ENCODE measurements at places on chromosomes 6 and 20. TPM values are rescaled to one million over a fixed set of nuclear protein-coding genes. Genes with fewer than 3 reads are reported as not detected.

KIZ gene
- total RNA-seq = 11.3 TPM

DNA sequence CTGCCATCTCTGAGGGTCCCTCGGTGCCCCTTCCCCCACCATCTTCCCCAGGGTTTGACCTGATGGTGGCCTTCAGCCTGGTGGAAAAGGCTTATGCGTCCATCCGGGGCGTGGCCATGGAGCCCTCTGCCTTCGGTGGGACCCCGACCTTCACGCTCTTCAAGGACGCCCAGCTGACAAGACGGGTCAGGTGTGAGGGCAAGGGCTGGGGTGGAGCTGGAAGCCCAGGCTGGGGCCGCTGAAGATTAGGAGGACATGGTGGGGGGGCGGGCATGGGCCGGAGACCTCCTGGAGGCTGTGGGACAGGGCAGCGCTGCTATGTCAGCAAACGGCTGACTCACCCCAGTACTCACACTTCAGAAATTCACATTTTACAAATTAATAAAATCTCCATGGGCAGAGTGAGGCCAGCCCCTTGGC is 23.5 kb downstream of the COL20A1 start:
- DNase-seq = no peak

GRM4 gene
- total RNA-seq = not detected

KLHDC3 gene
- total RNA-seq = 58.6 TPM

GRCh38 chr6:141988954-141989705 is 143.6 kb upstream of the GJE1 start:
- peak; percentile 64 for DNase-seq

FAM50B gene
- total RNA-seq = 4.4 TPM

B3GAT2 gene
- not detected for total RNA-seq

DNA sequence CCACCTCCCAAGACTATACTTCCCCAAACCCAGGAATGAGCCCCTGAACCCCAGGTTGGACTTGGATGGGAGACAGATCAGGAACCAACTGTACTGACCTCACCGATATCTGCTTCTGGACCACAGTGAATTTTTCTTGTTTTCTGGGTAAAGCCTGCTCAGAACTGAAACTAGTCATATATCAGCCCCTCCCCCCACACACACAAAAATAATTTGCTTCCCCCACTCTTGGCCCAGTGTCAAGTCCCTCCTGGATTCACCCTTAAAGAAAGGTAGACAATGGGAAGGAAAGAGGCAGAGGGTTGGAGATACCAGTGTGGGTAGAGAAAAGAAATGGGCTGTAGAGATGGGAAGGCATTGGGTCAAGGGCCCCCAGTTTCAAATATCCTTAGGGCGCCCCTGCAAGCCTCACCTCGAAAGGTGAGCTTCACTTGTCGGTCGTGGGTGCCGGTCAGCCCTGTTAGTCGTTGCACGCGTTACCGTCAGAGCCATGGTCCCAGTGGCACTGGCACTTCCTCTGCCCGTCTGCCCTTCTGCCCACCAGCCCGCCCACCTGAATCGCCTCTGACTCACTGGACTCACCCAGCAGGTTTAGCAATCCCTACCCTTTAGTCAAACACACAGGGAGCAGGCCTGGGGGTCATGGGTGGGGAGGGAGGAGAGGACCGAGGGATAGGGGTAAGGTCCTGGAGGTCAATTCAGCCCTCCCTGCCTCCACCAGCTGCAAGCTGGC is 8.5 kb upstream of the SPAG4 start:
- DNase-seq = no peak

DNA sequence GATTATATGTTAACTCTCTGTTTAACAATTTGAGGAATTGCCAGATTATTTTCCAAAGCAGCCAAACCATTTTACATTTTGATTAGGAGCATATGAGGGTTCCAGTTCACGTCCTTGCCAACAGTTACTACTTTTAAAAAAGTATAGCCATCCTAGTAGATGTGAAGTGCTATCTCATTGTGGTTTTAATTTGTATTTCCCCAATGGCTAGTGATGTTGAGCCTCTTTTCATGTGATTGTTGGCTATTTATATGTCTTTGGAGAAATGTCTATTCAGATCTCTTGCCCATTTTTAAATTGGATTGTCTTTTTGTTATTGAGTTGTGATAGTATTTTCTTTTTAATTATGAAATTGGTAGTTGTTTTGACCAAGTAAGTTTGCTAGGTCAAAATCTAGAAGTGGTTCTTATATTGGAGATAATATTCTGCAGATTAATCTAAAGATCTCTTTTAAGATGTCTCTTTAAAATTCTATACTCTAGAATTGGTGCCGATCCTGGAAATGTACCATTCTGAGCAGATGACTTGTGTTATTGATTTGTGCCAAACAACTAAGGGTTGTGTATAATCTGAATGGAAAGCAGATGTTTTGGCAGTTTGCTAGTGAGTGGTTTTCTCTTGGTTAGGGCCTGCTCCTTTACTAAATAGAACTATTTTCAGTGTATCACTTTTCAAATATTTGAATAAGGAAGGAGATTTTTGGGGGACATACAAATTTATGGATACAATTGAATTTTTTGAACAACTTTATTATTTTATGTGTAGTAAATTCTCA is 99.5 kb downstream of the CDKAL1 start:
- no peak for DNase-seq

DNA sequence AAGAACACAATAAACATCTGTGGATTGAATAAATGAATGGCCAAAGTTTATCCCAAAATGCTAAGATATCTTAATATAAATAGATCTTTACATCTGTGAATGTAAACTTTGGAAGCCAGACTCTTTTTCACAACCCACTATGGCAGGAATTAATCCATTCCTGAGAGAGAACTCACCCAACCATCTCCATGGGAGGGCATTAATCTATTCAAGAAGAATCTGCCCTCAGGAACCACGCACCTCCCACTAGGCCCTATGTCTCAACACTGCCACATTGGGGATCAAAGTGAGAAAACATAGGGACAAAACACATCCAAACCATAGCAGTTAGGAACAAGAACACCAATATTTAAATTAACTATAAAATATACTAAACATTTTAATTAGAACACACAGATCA is 3.4 kb downstream of the UBE3D start:
- DNase-seq = no peak

- no peak for DNase-seq
Measured at GRCh38 chr6:151118461-151119123, 121.2 kb upstream of the AKAP12 start.

- DNase-seq = no peak
Measured at GRCh38 chr20:1891263-1892118, 3.7 kb upstream of the SIRPA start.

FLRT3 gene
- not detected for total RNA-seq

DNA sequence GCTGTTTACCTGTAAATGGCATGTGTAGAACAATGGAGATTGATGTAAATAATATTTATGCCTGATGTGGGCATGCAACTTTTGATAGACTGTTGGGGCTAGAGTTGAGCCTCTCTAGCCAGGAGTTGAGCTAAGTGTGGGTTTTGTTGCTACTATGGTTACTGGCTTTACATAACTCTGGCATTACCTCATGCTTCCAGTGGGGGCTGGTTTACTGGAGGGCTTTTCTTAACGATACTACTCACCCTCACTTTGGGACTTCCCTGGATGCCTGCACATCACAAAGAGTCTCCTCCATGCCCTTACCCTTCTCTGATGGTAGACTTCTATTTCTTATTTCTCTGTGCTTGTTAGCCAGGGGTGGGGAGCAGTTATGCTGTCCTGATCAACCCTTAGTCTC is 524.6 kb upstream of the CDH4 start:
- DNase-seq = no peak

TSBP1 gene
- total RNA-seq = not detected

DNA sequence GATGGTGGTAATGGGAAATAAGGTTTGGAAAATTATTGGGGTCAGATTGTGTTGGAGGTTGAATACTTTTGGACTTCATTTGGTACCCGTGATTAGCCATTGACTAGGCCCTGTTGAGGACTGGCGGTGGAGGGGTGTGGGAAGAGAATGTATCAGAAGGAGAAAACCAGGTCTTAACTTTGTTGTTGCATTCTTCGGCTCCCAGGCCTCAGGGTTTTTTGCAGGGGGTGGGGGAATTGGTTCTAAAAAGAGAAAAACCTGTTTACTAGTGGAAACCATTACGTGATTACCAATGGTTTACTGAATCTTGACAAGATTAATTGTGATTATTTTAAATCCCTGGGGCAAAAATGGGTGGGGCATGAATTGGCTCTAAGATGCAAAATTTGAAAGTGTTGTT is 85.1 kb downstream of the PHF20 start:
- DNase-seq = no peak

- DNase-seq = no peak
Measured at GRCh38 chr20:53769041-53769440, 175.4 kb upstream of the ZNF217 start.

DNA sequence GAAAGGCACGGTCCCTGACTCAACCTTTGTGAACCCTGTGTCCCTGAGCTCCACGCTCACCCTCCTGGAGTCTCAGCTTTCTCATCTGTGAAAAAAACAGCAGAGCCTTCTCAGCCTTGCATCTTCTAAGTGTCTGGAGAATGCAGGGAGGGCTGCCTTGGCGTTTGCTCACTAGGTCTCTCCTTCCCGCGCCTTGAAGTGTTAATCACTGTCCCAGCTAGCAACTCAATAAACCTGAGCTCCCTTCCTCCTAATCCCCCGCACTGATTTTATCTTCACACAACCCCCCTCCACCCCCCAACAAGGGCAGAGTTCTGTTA is 34.9 kb upstream of the FOXC1 start:
- no peak for DNase-seq

IL17F gene
- 3.3 TPM for total RNA-seq

GRCh38 chr6:37459981-37460800 is 27.2 kb downstream of the CMTR1 start:
- DNase-seq = no peak

- no peak for DNase-seq
Measured at GRCh38 chr6:75126518-75126917, 79.3 kb downstream of the COL12A1 start.

DNA sequence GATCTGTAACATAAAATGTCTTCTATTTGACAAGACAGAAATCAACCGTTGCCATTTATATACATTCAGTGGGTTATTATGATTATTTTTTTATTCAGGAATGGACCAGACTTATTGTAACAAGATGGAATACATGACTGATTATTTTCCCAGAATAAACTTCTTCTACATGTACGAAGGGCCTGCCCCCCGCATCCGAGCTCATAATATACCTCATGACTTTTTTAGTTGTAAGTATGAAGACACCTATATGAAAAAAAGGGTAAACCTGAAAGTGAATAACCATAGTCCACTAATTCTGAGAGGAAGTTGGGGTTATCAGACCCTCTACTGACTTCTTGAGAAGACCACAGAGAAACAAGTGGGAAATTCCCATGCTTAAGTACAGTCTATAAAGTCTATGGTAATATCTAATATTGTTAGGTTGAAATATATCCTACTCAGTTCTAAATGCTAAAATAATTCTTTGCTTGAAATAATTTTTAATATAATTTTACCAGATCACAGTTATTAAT is 15.9 kb downstream of the OR2A4 start:
- DNase-seq = no peak

TP53INP2 gene
- 1.9 TPM for total RNA-seq

PSORS1C2 gene
- not detected for total RNA-seq

Data from activated naive CD4-positive, alpha-beta T cell treated with anti-CD3 and anti-CD28 coated beads for 36 hours (primary cell).